ENCODE measurements at places on chromosomes 2 and 18.

DNA sequence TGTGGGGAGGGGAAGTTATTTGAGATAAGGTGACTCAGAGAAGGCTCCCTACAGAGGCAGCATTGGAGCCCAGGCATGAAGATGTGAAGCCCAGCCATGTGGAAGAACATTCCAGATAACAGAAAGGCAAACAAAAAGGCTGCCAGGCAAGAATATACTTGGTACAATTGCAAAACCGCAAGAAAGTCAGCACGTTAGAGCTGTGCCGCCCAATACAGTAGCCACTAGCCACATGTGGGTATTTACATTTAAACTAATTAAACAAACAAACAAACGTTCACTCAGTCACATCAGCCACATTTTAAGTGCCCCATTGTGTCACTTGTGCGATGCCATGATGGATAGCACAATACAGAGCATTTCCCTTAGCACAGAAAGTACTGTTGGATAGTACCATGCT, 179.6 kb downstream of the SATB2 start:
- no peaks in the 10 kb centered on the region for H3K27me3 ChIP-seq
- no peaks in the 10 kb centered on the region for H3K36me3 ChIP-seq
- H3K4me1 ChIP-seq: no peaks in the 10 kb centered on the region

DNA sequence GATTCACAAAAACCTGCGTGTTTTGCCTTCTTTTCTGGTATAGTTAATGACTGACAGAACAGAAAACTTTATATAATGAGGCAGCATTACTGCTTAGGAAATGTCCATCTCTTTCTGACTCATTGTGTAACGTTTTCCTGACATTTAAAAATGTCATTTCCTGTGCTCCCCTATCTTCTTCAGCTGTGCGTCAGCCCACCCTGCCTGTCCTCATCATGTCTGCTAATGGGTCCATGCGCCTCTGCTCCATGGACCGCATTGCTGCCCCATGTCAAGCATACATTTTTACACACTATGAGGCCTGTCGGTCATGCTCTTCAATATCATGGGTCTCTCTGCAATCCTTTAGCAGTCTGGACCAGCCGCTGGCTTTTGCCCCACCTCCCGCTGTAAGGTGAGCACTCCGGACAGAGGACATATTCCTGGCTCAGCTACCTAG, 234.3 kb downstream of the CDCA7 start:
- H3K36me3 ChIP-seq: no peaks in the 10 kb centered on the region
- no peak overlapping the region for H3K27ac ChIP-seq
- DNase-seq: no peak
- H3K27me3 ChIP-seq: no peaks in the 10 kb centered on the region
- H3K4me1 ChIP-seq: no peaks in the 10 kb centered on the region
- no peak overlapping the region for H3K4me3 ChIP-seq

DNA sequence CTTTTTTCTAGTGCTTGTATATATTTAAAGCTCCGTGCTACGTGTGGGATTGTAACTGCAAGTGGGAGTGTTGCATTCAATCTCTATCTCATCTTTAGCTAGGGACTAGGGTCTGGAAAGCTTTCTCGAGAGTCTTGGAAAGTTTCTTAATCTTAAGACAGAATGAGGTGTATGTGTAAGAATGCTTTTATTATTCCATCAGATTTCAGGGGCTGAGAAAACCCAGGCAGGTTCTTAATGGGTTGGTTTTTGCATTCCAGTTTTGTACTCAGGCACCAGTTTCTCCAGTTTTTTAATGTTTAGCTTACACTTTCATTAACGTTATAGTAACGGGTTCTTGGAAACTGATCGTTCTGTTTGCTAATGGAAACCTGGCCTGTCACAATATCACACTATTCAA, 20.3 kb downstream of the MRPL19 start:
- H3K4me1 ChIP-seq: no peaks in the 10 kb centered on the region
- no peak overlapping the region for H3K4me3 ChIP-seq
- H3K36me3 ChIP-seq: peaks cover 7% of the 10 kb centered on the region
- no peaks in the 10 kb centered on the region for H3K27me3 ChIP-seq

- H3K27ac ChIP-seq: no peak overlapping the region
- no peaks in the 10 kb centered on the region for H3K36me3 ChIP-seq
- H3K4me3 ChIP-seq: no peak overlapping the region
- no peak for DNase-seq
Measured at GRCh38 chr2:191401287-191401686, 156.1 kb downstream of the MYO1B start.

GRCh38 chr2:60840880-60841279, 40.5 kb upstream of the REL start:
- no peak overlapping the region for H3K4me3 ChIP-seq
- DNase-seq: no peak
- H3K4me1 ChIP-seq: peaks cover 5% of the 10 kb centered on the region

GRCh38 chr2:168355121-168355520, 101.0 kb upstream of the CERS6 start:
- H3K27me3 ChIP-seq: no peaks in the 10 kb centered on the region
- no peak overlapping the region for H3K27ac ChIP-seq
- no peak for DNase-seq
- H3K4me1 ChIP-seq: no peaks in the 10 kb centered on the region
